ENCODE measurements at places on chromosomes 6 and 20. TPM values are rescaled to one million over a fixed set of nuclear protein-coding genes. Genes with fewer than 3 reads are reported as not detected.

RIPPLY2 gene
- polyA plus RNA-seq = not detected

SLC22A7 gene
- not detected for polyA plus RNA-seq

DNA sequence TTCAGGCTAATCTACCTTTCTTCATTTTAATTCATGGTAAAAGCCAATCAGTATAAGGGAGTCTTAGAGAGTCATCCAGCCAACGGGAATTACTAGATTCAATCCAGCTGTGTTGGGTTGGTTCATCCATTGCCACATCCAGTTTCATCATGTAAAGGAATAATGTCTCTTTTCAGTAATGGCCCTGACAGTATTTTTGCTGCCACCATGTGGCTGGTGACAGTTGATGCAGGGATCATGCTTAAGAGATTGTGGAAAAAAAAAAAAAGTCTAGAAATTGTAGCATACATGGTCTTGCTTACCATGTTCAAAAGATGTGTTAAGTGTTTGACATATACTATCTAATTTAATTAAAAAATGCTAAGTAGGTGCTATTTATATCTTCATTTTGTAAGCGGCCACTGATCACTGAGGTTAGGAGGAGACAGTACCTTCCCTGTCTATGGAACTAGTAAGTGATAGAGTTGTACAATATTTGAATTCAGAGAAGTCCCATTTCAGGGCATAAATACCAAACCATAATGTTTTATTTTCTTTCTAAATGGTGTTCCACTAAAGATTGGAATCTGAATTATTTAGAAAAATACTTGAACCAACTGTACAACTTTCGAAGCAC, 135.9 kb downstream of the KHDRBS2 start:
- DNase-seq = no peak

GRCh38 chr6:88808381-88808780, 155.0 kb downstream of the RNGTT start:
- DNase-seq = no peak

DNA sequence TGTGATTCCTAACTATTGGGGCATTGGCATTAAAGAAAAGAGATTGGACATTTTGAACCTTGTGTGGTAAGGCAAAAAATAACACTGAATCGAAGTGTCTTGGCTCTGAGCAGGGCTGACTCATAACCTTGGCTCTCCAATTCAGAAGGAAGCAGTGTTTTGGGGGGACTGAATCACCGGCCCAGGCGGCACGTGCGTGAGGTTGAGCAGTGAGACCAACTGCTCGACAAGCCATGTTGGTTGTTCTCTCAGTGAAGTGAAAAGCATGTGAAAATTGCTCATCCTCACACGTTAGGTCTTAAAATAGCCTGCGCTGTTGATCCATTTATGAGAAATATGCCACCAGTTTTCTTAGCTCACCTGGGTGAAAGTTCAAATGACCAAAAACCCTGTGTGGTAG, 137.8 kb upstream of the SPACA1 start:
- no peak for DNase-seq

DNA sequence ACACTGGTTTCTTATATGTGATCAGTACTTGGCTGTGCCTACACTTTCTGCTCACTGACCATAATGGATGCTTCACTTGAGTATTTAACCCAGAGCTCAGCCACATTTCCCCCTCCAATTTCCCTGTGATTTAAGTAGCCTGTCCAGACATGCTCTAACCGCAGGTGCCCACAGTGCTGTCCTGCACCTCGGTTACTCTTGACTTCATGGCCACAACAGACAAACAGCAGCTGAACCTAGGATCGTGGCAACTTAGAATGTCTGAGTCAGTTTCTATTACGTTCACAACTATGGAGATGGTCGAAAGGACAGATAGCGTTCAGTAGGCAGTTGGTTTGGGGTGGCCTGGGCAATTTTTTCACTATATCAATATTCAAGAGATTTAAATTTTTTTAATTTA, 306.9 kb upstream of the SGK1 start:
- no peak for DNase-seq

DNA sequence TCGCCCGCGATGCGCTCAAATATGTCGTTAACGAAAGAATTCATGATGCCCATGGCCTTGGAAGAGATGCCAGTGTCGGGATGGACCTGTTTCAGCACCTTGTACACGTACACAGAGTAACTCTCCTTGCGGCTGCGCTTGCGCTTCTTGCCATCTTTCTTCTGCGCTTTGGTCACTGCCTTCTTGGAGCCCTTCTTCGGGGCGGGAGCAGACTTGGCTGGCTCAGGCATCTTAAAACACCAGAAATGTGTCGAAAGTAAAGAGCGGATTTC, 36.4 kb downstream of the HFE start:
- no peak for DNase-seq

DNA sequence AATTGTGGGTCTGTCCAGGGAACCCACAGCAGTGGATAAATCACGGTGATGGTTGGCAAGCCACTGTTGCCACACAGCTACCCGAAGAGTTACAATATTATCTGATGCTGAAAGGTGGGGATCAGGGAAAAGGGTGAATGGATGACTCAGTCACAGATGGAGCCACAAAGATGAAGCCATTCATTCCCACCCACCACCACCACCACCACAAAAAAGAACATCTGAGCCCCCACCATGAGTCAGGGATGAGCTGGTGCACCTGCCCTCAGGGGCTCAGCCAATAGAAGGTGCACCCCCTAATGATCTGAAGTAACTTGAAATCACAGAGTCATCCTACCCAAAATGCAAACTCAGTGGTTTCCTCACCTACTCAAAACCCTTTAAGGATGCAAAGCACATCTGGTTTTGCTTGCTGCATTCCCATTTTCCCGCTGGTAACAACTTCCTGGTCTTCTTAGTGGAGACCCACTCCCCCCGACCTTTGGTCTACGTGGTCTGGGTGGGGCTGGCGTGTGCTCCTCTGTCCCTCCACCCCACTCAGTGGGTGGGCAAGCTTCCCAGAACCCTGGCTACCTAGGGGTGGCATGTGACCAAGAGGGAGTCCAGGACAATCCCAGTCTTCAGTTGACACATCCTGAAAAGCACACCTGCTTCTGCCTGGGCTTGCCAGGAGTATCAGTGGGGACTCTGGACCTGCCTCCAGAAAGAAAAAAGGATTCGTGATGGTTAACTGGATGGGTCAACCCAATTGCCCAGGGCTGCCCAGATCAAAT, 125.5 kb downstream of the ANKRD60 start:
- no peak for DNase-seq
